ENCODE measurements at places on chromosomes 4 and X. TPM values are rescaled to one million over a fixed set of nuclear protein-coding genes. Genes with fewer than 3 reads are reported as not detected.
A peak's percentile ranks its signal among the peaks of the same experiment; 100 is the strongest.

- no peak overlapping the region for H3K27ac ChIP-seq
- DNase-seq, result no peak
- peaks cover 3% of the 10 kb centered on the region for H3K4me1 ChIP-seq
- no peaks in the 10 kb centered on the region for H3K27me3 ChIP-seq
These were observed 117.5 kb downstream of the CDKL5 start for GRCh38 chrX:18542905-18543304.

- no peaks in the 10 kb centered on the region for H3K4me1 ChIP-seq
- H3K36me3 ChIP-seq, result no peaks in the 10 kb centered on the region
- H3K27ac ChIP-seq, result no peak overlapping the region
These were observed 206.5 kb downstream of the PCDH10 start for GRCh38 chr4:133355633-133356032.

DNA sequence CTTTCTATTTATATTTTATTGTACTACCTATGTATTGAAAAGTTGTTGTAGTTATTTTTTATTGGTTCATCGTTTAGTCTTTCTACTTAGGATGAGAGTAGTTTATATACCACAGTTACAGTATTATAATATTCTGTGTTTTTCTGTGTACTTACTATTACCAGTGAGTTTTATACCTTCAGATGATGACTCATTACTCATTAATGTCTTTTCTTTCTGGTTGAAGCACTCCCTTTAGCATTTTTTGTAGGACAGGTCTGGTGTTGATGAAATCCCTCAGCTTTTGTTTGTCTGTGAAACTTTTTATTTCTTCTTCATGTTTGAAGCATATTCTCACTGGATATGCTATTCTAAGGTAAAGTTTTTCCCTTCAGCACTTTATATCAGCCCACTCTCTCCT lies 7.7 kb downstream of the LUZP4 start:
- H3K4me3 ChIP-seq, result no peak overlapping the region
- H3K27me3 ChIP-seq, result no peaks in the 10 kb centered on the region
- H3K27ac ChIP-seq, result no peak overlapping the region
- no peaks in the 10 kb centered on the region for H3K36me3 ChIP-seq
- H3K4me1 ChIP-seq, result no peaks in the 10 kb centered on the region

- no peak overlapping the region for H3K4me3 ChIP-seq
- H3K4me1 ChIP-seq, result peaks cover 45% of the 10 kb centered on the region
- peaks cover 36% of the 10 kb centered on the region for H3K27me3 ChIP-seq
- no peaks in the 10 kb centered on the region for H3K36me3 ChIP-seq
- H3K27ac ChIP-seq, result no peak overlapping the region
- peak; percentile 44 for DNase-seq
These were observed 55.5 kb downstream of the WFS1 start for GRCh38 chr4:6324999-6325787.

DNA sequence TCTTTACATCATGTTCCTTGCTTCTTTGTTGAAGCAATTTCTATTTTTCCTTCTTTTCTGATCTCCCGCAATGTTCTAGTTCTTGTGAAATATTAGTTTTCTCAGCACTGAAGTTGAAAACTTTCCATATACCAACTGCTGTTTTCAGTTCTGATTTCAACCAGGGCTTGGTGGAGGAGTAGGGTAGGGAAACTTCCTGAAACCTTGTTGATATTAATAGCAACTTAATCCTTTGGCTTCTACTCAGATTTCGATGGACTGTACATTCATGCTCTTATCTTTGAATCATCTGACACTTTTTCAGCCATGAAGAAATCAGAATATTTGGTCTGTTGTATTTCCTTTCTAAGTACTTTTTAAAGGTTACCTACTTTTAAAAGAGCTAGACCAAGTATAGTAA lies 315.8 kb downstream of the RPA4 start:
- H3K27ac ChIP-seq, result no peak overlapping the region
- H3K4me1 ChIP-seq, result no peaks in the 10 kb centered on the region
- no peak overlapping the region for H3K4me3 ChIP-seq
- DNase-seq, result no peak
- H3K27me3 ChIP-seq, result no peaks in the 10 kb centered on the region
- H3K36me3 ChIP-seq, result no peaks in the 10 kb centered on the region

GRCh38 chr4:78059524-78059889 lies 2.4 kb downstream of the FRAS1 start:
- no peak overlapping the region for H3K4me3 ChIP-seq
- H3K27me3 ChIP-seq, result peaks cover 69% of the 10 kb centered on the region
- no peak for DNase-seq
- no peak overlapping the region for H3K27ac ChIP-seq

DNA sequence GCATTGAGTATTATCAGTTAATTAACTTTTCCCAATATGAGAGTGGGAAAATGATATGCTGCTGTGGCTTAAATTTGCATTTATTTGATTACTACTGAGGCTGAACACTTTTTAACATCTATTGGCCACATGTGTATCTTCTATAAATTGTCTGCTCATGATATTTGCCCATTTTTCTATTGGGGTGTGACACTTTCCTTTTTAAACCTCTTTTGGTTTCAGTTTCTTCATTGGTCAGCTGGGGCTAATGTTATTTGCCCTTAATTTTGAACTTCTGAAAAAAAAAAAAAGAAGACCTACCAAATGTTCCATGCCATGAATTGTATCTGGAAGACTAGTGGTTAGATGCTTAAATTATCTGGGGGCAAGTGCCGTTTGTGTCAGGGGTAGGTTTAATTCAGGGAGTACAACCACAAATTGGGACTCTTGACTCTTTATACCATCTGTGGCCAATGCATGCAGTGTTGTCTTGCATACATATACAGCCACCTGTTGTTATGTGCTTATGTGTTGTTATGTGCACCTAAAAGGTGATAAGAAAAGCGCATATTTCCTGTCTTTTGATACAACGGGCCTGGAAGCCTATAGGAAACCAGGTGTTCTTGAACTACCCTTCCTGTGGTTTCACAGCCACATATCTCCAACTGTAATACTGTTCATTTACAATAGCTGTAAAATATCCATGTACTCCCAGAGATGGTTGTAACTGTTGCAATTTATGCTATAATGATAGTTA lies 49.0 kb downstream of the SH2D1A start:
- no peak for DNase-seq
- peaks cover 8% of the 10 kb centered on the region for H3K36me3 ChIP-seq
- H3K4me1 ChIP-seq, result peaks cover 32% of the 10 kb centered on the region
- H3K4me3 ChIP-seq, result peak overlapping the region; percentile 19
- no peak overlapping the region for H3K27ac ChIP-seq

ODAM gene
- not detected for total RNA-seq

HAND2 gene
- total RNA-seq, result not detected

ETDA gene
- total RNA-seq, result not detected

PCDH11X gene
- total RNA-seq, result not detected

IL15 gene
- 4.0 TPM for total RNA-seq
